ENCODE measurements at places on chromosomes 6 and 20.

DNA sequence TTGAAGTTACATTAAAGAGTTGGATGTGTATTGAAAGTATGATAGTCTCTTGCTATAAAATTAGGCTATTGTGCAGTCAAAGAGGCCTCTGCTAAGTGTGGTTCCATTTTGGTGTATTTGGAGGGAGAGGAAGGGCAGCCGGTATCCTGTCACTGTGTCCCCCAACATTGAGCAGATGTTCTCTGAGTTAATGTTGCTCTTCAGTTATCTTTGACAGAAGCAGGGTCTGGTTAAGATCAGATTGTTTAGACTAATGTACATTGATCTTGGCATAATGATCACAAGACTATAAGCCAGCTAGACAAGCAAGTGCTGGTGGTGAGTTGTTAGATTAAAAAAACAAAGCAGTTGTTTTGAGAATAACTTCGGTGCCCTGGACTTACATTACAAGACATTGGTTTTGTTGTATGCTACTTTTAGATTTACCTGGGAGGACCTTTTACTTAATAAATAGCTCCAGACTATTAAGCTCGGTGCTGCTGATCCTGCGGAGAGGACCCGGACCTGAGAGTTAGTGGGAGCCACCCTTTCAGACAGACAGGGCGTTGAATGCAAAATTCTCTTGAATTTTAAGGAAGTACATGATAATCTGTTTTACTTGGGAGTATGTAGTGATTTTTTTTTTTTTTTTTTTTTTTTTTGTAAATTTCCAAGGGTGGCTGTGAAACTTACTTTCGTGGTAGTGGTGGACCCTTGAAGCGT lies 97.8 kb downstream of the JARID2 start:
- DNase-seq, result no peak

- no peak for DNase-seq
Measured at GRCh38 chr6:136525586-136526195, 24.5 kb downstream of the MAP7 start.

DNA sequence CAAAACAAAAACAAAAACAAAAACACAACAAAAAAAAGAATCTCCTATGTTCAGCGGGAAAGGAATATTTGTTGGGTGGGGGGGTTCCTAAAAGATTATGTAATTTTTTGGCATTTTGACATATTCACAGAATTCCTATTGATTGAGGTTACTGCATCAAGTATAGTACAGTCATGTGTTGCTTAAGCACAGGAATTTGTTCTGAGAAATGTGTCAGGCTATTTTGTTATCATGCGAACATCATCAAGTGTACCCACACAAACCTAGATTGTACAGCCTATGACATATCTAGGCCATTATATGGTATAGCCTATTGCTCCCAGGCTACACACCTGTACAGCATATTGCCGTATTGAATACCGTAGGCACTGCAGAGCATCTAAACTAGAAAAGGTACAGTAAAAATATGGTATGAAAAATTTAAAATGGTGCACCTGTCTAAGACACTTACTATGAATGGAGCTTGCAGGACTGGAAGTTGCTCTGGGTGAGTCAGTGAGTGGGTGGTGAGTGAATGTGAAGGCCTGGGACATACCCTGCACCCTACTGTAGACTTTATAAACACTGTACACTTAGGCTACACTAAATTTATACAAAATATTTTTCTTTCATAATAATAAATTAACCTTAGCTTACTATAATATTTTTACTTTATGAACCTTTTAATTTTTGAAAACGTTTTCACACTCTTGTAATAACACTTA lies 110.6 kb downstream of the CDKAL1 start:
- DNase-seq, result no peak

DNA sequence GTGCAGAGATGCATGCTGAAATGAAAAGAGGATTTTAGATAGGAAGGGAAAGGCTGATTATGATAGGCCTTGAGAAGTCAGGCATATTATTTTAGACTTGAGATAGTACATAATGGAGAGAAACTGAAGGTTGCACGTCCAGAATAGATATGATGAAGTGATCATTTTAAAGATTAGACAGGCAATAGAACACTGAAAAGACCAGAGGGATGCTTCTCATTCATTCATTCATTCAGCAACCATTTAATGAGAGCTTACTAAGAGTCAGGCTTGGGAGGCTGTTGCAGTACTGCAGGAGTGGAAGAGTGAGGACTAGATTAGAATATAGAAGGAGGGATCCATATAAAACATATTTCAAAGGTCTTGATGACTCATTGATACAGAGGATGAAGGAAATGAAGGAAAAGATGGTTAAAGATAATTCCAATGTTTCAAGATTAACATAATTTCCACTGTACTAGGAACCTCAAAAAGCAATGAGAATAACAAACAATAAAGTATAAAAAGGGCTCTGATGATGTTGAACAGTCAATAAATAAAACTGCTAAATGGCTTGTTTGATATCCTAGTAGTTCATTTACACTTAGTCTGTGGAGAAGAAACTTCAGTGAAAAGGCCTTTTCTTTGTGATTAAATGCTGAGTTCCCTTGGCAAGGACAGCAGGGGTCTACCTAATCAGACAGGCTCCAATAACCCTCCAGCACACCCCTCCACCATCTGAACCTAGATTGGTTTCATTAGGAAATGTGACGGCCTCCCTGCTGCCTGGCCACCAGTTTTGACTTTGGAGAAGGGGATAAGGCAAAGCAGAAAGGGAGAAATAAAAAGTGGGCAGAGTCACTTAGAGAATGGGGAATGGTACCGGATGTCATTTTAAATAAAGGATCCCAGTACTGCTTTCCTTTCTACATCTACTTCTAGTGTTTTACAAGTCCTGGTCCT lies 5.3 kb upstream of the FBXO9 start:
- DNase-seq, result no peak

- DNase-seq, result peak; percentile 78
Measured at GRCh38 chr6:26033085-26033940, 53.9 kb upstream of the HFE start.

DNA sequence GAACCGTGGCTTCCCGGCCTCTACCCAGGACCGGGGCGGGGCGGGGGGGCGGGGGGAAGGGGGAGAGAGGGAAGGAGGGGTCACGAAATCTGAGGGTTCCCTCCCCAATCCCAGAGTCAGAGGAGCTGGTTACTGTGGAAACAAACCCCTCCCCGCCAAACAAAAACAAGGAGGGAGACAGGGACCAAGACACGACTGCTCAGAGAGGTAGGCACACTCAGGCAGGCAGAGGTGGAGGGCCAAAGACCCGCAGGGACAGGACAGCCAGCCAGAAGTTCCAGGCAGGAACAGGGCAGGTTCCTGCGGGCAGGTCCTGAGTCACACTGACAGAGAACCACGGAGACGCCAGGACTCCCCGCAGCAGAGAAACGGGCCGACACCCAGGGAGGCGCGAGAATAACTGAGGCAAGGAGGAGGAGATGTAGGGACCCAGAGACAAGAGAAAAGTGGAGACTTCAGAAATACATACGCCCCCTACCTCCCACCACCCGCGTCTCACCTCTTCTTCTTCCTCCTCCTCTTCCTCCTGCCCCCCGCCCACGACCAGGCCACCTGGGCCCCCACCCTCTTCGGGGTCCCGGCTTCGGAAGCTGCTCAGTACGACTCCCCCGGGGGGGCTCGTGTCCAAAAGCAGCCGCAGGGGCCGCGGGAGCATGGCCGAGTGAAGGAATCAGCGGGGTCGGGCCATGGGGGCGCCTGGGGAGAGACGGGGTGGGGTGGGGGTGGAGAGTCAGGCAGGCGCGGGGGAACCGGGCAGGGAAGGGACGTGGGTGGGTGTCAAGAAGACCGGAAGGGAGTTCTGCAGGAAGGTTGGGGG lies 578 bp downstream of the RGL2 start:
- DNase-seq, result peak; percentile 79

GRCh38 chr6:104428184-104428583 lies 431.5 kb downstream of the HACE1 start:
- DNase-seq, result no peak

- DNase-seq, result no peak
Measured at GRCh38 chr6:134446896-134447295, 129.0 kb upstream of the SGK1 start.

- DNase-seq, result no peak
Measured at GRCh38 chr6:7114744-7115458, 7.1 kb downstream of the RREB1 start.

DNA sequence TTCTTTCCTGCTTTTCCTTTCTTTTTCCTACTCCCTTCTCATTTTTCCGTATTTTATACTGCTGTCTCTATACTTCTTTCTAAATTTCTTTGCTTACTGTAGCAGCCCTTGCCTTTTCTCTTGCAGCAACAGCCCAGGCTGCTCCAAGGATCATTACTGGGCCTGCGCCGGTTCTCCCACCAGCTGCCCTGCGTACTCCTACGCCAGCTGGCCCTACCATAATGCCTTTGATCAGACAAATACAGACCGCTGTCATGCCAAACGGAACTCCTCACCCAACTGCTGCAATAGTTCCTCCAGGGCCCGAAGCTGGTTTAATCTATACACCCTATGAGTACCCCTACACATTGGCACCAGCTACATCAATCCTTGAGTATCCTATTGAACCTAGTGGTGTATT lies 148.8 kb downstream of the QKI start:
- no peak for DNase-seq

GRCh38 chr20:56761393-56761792 lies 132.3 kb downstream of the TFAP2C start:
- no peak for DNase-seq

DNA sequence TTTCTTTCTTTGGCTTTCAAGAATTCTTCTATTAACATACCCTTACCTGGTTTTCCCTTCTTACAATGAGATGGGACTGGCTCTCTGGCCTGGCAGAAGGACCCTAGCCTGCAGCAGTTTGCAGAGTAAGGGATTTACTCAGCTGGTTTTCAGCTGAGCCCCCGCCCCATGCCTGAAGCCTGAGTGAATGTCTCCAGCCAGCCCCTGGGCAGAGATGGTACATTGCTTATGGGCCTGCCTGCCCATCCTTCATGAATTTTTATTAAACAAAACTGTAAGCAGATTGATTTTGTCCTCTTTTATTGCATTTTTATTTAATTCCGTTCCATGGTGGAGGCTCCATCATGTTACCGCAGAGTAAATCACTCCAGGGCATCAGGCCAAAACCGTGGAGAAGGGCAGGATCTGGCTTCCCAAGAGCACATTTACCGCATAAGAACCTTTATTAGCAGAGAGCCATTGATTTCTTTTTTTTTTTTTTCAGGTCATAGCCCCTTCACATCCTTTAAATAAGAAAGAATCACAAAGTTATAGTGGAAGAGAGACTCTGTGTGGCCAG lies 316.2 kb downstream of the DHX35 start:
- DNase-seq, result no peak

- DNase-seq, result no peak
Measured at GRCh38 chr20:17612287-17612991, 42.6 kb downstream of the DSTN start.

GRCh38 chr6:127457456-127458064 lies 1.6 kb downstream of the KIAA0408 start:
- DNase-seq, result no peak

GRCh38 chr20:56429941-56430340 lies 17.9 kb downstream of the CASS4 start:
- no peak for DNase-seq

GRCh38 chr20:53606364-53606985 lies 12.8 kb upstream of the ZNF217 start:
- DNase-seq, result no peak

DNA sequence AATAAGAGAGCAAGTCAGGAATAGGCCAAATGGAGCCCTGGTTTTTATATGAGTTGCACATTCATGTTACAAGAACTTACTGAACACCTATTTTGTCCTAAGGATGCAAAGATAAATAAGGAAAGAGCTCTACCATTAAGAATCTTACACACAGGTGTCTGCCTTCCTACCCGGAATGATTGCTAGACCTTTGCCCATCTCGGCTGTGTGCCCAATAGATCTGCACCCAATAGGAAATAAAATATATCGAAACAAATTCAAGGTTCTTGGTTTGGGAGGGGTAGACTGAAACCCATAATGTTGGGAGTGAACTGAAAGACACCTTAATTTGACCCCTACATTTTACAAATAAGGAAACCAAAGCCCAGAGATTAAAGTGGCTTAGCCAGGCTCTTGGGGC lies 48.9 kb downstream of the EDN1 start:
- no peak for DNase-seq

GRCh38 chr6:113565306-113565705 lies 291.8 kb upstream of the MARCKS start:
- no peak for DNase-seq

- no peak for DNase-seq
Measured at GRCh38 chr6:113437566-113437965, 419.6 kb upstream of the MARCKS start.

DNA sequence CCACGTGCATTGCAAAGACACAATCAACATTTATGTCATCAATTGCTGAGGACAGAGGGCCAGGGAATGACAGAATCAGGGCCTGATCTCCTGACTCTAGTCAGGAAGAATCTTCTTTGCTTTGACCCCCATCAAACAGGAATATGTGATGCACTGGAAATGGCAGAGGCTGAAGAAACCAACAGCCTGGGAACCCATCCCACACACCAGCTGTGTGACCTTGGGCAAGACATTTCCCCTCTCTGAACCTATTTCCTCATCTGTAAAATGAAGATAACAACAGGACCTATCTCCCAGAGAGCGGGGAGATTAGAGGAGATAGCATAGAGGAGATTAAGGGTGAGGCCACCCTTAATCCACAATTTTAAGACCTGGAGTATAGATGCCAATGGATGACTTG lies 1.5 kb downstream of the HNF4A start:
- DNase-seq, result no peak

- no peak for DNase-seq
Measured at GRCh38 chr6:167781066-167781767, 45.5 kb upstream of the AFDN start.

DNA sequence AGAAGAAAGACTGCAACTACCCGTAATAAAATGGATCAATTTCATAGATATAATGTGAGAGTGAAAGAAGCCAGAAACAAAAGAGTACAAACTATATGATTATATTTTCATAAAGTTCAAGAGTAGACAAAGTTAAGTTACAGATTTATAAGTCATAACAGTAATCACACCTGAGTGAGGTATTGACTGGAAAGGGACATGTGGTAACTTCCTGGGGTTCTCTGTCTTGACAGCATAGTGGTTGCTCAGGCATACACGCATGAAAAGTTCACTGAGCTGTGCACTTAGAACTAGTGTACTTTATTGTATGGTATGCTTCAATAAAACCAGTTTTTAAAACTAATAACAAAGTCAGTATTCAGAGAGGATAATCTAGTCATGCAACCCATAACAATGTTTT lies 653.6 kb downstream of the EPM2A start:
- DNase-seq, result no peak

Measured in WERI-Rb-1 (cell line).